ENCODE measurements at places on chromosomes 4 and X. TPM values are rescaled to one million over a fixed set of nuclear protein-coding genes. Genes with fewer than 3 reads are reported as not detected.

The AIFM1 gene
- 59.4 TPM for total RNA-seq

The FOXR2 gene
- total RNA-seq, result not detected

The ERVMER34-1 gene
- 0.32 TPM for total RNA-seq

The TMEM47 gene
- not detected for total RNA-seq

The MID2 gene
- total RNA-seq, result 10.5 TPM

The CSAG3 gene
- total RNA-seq, result 0.74 TPM

GRCh38 chrX:139112432-139112831 is 400.9 kb upstream of the FGF13 start:
- no peak overlapping the region for H3K4me3 ChIP-seq
- peaks cover 2% of the 10 kb centered on the region for H3K27me3 ChIP-seq
- H3K27ac ChIP-seq, result no peak overlapping the region
- H3K36me3 ChIP-seq, result no peaks in the 10 kb centered on the region

DNA sequence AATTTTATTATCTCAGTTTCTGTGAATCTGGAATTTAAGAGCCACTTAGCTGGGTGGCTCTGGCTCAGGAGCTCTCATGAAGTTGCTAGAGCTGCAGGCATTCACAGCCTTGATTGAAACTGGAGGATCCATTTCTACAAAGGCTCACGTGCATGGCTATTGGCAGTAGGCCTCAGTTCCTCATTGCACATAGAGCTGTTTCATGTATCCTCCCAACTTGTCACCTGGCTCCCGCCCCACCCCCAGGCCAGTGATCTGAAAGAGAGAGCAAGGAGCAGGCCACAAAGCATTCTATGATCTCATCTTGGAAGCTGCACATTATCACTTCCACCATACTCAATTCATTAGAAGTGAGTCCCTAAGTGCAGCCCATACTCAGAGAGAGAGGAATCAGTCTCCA is 18.5 kb upstream of the AP1AR start:
- no peak overlapping the region for H3K4me3 ChIP-seq
- DNase-seq, result no peak
- peaks cover 8% of the 10 kb centered on the region for H3K4me1 ChIP-seq

DNA sequence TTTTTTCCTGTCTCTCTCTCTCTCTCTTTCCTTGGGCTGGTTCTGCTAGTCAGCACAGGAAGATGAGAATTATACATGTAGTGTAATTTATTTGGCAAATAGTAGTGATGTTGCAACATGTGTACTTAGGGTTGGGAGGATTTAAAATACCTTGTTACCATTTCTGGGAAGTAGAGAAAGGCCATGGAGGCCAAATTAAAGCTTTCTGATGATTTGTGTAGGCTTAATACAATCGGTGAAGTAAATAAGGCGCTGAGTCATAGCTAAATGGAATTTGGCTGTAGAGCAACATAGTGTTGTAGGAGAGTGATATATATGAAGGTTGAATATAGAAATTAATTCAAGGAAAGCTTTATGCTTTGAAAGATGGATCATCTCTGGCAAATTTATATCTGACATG is 295.3 kb downstream of the GRID2 start:
- no peak for DNase-seq
- H3K4me1 ChIP-seq, result no peaks in the 10 kb centered on the region

DNA sequence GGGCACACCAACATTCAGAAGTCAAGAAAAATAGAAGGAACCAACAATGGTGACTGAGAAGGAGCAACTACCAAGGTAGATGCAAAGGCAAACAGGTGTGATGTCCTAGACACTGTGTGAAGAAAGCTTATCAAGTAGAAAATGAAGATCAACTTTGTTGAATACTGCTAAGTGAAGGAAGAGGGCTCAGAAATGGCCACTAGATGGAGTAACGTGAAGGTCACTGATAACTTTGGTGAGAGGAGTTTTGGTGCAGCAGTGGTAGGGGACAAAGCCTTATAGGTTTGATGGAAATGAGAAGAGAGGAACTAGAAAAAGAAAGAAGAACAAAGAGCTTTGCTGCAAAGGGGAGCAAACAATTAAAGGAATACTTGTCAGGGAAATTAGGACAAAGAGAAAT is 23.5 kb downstream of the OTC start:
- H3K27ac ChIP-seq, result no peak overlapping the region
- no peak for DNase-seq
- H3K36me3 ChIP-seq, result no peaks in the 10 kb centered on the region
- peaks cover 4% of the 10 kb centered on the region for H3K27me3 ChIP-seq
- H3K4me3 ChIP-seq, result no peak overlapping the region

GRCh38 chrX:71168134-71168533 is 23.5 kb downstream of the NLGN3 start:
- peaks cover 7% of the 10 kb centered on the region for H3K4me1 ChIP-seq
- H3K36me3 ChIP-seq, result peaks cover 3% of the 10 kb centered on the region
- no peaks in the 10 kb centered on the region for H3K27me3 ChIP-seq
- no peak overlapping the region for H3K4me3 ChIP-seq
- DNase-seq, result no peak

DNA sequence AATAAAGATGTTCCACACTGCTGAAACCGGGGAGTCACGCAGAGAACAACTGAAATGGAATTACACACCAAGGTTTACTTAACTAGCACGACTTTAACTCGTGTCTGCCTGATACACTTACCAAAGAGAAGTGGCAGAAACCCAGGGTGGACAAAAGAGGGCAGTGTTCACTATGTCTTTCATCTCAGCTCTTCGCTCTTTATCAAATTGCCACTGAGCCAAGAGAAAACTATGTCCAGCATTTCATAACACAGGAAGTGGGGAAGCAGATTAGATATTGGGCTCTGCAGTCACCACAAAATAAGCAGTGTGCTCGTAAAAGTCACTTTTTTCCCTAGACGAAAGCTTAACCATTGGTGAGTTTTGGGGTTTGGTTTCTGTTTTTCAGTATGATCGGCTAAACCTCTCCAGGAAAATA is 155.7 kb downstream of the CHIC2 start:
- no peak overlapping the region for H3K4me3 ChIP-seq
- peak; percentile 23 for DNase-seq
- peaks cover 46% of the 10 kb centered on the region for H3K27me3 ChIP-seq
- H3K27ac ChIP-seq, result no peak overlapping the region
- no peaks in the 10 kb centered on the region for H3K36me3 ChIP-seq

- no peaks in the 10 kb centered on the region for H3K36me3 ChIP-seq
- H3K4me1 ChIP-seq, result no peaks in the 10 kb centered on the region
- H3K4me3 ChIP-seq, result no peak overlapping the region
- H3K27me3 ChIP-seq, result peaks cover 14% of the 10 kb centered on the region
- H3K27ac ChIP-seq, result no peak overlapping the region
These were observed 26.7 kb downstream of the SH3RF1 start for GRCh38 chr4:169243825-169244609.

- H3K4me3 ChIP-seq, result no peak overlapping the region
- no peaks in the 10 kb centered on the region for H3K27me3 ChIP-seq
- peaks cover 4% of the 10 kb centered on the region for H3K36me3 ChIP-seq
- no peak overlapping the region for H3K27ac ChIP-seq
- peaks cover 12% of the 10 kb centered on the region for H3K4me1 ChIP-seq
These were observed 202.5 kb upstream of the RPL34 start for GRCh38 chr4:108417923-108418322.

- H3K4me1 ChIP-seq, result no peaks in the 10 kb centered on the region
- DNase-seq, result no peak
- no peak overlapping the region for H3K4me3 ChIP-seq
- no peak overlapping the region for H3K27ac ChIP-seq
These were observed 10.0 kb downstream of the AWAT2 start for GRCh38 chrX:70039758-70040157.

DNA sequence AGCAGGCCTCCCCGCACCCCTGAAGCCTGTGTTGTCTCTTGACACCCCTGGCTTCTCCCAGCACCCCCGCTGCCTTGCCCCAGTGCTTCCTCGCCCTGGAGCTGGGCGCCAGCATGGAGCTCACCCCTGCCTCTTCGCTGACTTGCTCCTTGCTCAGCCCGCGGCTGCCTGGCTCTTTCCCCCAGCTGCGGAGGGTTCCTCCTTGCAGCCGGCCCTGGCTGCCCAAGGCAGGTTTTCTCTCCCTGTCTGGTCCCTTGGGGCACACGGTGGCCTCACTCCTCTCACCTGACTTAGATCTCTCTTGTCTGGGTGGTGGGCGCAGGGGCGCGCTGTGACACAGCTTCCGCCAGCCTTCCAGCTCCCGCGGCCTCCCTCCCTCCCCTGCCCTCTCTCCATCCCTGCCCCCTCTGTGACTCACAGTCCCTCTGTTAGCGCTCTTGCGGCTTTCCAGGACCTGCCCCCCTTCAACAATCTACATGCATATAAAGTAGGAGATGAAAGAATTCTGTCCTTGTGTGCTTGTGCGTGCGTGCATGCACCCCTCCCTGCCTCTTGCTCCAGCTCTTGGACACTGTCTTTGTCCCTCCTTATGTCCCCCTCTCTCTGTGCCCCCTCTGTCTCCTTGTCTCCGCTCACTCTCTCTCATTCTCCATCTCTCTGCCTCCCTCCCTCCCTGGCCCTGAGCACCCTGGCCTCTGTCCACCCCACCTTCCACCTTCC is 2.2 kb downstream of the PLXNB3 start:
- H3K36me3 ChIP-seq, result no peaks in the 10 kb centered on the region
- peak overlapping the region; percentile 63 for H3K27ac ChIP-seq
- peaks cover 6% of the 10 kb centered on the region for H3K4me1 ChIP-seq
- peak; percentile 69 for DNase-seq
- H3K4me3 ChIP-seq, result no peak overlapping the region

GRCh38 chr4:6499238-6499600 is 26.8 kb upstream of the PPP2R2C start:
- no peak overlapping the region for H3K4me3 ChIP-seq
- H3K36me3 ChIP-seq, result no peaks in the 10 kb centered on the region
- H3K27ac ChIP-seq, result no peak overlapping the region
- H3K27me3 ChIP-seq, result peaks cover 7% of the 10 kb centered on the region
- DNase-seq, result no peak
- H3K4me1 ChIP-seq, result no peaks in the 10 kb centered on the region

- DNase-seq, result no peak
- H3K27me3 ChIP-seq, result peaks cover 46% of the 10 kb centered on the region
- no peak overlapping the region for H3K27ac ChIP-seq
- H3K4me3 ChIP-seq, result no peak overlapping the region
- peaks cover 11% of the 10 kb centered on the region for H3K4me1 ChIP-seq
- no peaks in the 10 kb centered on the region for H3K36me3 ChIP-seq
These were observed 877 bp downstream of the JAKMIP1 start for GRCh38 chr4:6199422-6199921.

GRCh38 chr4:70666369-70666768 is at the start of gene JCHAIN:
TSS of gene JCHAIN (minus strand) at chr4:70666508. CDS start at chr4:70666490, 18 bp downstream.
- no peak within 1 kb of the TSS for H3K4me3 ChIP-seq
- H3K4me1 ChIP-seq, result peaks cover 6% of the 10 kb centered on the region
- no peak within 1 kb of the TSS for H3K27ac ChIP-seq

DNA sequence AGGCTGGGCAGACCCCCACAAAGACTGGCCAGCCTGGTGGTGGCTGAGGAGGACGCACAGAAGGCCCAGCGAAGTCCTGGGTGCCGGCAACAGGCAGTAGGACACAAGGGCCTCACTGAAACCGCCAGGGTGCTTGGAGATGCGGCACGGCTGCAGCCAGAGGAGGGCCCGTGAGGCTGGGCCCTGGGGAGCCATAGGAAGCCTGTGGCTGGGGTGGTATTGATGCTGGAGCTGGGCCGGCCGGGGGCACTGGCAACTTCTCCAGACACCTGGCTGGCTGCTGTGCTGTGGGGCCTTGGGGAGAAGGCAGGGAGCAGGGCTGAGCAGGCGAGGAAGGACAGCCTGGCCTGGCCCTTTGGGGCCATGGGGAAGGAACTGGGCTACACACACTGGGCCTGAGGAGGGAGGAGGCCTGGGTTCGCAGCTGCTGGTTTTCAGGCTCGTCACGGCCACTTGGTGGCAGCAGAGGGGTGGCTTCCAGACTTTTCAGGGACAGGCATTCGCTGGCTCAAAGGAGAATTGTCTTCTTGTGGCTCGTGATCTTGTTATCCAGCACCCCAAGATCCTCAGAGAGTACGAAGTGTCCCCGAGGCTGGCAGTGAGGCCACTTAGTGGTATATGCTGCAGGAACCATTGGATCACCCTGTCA is 37.2 kb downstream of the ATP2B3 start:
- no peaks in the 10 kb centered on the region for H3K4me1 ChIP-seq
- H3K27ac ChIP-seq, result no peak overlapping the region
- peak; percentile 75 for DNase-seq
- no peaks in the 10 kb centered on the region for H3K36me3 ChIP-seq
- H3K4me3 ChIP-seq, result no peak overlapping the region

DNA sequence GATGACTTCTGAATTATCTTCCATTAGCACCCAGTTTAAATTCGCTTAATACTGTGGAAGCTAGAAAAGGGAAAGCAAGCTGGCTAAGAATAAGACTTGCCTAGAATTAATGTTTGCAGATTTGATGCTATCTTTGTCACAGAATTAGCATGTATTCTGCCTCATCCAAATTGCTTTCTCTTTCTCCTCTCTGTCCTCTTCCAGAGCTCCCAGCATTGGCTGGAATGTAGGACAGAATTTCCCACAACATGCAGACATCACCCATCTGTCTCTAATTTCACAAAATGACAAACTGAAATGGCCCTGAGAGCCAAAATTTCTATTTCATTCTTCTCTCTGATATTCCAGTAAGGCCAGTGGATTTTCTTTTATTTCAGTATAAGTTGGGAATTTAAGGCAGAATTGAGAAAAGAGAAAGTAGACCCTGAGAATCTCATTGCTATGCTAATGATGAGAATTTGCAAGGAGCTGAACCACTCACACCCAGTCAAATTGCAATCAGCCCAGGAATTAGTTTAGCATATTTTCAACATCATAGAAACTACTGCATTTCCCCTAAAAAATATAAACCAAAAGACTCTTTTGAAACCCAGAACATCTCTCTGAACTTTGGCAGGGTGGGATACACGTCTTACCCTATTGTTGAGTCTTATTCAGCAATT is 188.8 kb downstream of the RCHY1 start:
- no peak for DNase-seq
- no peaks in the 10 kb centered on the region for H3K4me1 ChIP-seq
- peaks cover 3% of the 10 kb centered on the region for H3K27me3 ChIP-seq
- H3K27ac ChIP-seq, result no peak overlapping the region

DNA sequence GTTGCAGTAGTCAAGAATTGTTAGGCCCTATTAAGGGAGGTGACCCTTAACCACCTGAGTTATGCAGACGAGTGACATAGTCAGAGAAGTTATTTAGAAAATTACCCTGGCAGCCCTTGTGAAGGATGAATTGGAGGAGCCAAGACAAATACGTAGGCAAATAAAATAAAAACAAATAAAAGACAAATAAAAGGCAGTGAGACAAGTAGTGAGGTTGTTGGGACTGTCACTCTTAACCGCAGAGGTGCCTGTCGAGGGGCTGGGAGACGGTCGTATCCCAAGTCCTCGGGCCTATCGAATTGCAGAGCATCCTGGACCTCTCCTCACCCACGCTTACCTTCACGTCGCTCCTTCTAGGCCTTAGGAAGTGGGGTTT is 58.0 kb upstream of the ZC4H2 start:
- no peaks in the 10 kb centered on the region for H3K27me3 ChIP-seq
- peak overlapping the region; percentile 88 for H3K27ac ChIP-seq
- H3K4me1 ChIP-seq, result peaks cover 27% of the 10 kb centered on the region
- DNase-seq, result no peak
- H3K36me3 ChIP-seq, result no peaks in the 10 kb centered on the region
- peak overlapping the region; percentile 90 for H3K4me3 ChIP-seq

DNA sequence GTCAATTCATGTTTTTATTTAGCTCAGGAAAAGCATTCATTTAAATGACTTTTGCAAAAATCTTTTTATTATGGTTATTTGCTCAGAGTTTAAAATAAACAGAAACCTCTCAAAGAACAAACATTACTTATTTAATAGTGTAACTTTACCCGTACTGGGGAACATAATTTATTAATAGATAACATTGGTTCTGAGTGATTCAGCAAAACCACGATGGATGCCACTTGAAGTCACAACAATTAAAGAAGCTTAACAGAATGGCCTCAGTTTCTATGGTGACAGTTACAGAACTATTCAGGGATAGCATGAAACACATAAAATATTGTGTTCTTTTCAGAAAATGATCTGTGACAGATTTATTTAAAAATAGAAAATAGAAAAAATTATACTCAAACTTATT is 368.7 kb downstream of the CCSER1 start:
- H3K4me3 ChIP-seq, result no peak overlapping the region
- H3K36me3 ChIP-seq, result no peaks in the 10 kb centered on the region
- no peaks in the 10 kb centered on the region for H3K27me3 ChIP-seq
- DNase-seq, result no peak
- no peak overlapping the region for H3K27ac ChIP-seq
- no peaks in the 10 kb centered on the region for H3K4me1 ChIP-seq

Data from activated naive CD4-positive, alpha-beta T cell treated with anti-CD3 and anti-CD28 coated beads for 36 hours (primary cell).